ACHN (cell line): ENCODE measurements at places on chromosomes 4 and X.

- DNase-seq, result no peak
These were observed 5.8 kb upstream of the GUCY2F start for GRCh38 chrX:109487640-109488039.

- DNase-seq, result no peak
These were observed 62.3 kb upstream of the LSM6 start for GRCh38 chr4:146113171-146113570.

DNA sequence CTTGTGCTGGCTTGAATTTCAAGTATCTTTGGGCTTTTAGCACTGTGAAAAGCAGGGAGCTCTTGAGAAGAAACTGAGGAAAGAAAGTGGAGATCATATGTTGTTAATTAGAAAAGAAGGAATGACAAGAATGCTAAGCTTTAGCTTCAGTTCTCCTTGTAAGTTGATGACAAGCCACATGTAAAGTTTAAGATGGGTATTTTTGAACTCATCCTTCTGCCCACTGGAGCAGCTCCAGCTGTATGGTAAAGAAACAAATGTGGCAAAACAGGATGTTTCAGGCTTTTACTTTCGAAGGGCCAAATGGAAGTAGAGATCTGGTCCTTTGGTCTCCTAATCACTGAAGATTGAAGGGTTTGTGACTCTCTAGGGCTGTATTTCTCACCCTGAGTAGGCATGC is 137.8 kb downstream of the GUCY2F start:
- DNase-seq, result no peak

DNA sequence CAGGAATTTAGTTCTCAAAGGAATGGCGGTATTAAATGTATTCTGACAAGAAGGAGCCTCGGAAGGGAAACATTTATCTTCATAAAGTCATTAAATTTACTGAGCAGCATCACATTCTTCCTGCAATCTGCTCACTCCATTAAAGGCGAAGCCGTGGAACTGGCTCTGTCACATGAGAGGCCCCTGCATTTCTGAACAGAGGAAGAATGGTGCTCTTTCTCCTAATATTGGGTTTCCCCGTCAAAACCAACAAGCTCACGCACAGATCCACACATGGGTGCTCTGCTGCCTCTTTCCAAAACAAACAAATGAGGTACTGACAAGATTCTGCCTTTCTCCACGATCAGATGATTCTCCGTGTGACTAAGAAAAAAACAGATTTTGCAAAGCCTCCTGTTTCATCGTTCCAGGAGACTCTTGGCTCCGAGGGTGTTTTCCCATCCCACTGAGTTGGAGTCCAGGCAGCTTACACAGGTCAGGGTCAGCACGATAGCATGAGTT is 191.2 kb downstream of the IDS start:
- no peak for DNase-seq

DNA sequence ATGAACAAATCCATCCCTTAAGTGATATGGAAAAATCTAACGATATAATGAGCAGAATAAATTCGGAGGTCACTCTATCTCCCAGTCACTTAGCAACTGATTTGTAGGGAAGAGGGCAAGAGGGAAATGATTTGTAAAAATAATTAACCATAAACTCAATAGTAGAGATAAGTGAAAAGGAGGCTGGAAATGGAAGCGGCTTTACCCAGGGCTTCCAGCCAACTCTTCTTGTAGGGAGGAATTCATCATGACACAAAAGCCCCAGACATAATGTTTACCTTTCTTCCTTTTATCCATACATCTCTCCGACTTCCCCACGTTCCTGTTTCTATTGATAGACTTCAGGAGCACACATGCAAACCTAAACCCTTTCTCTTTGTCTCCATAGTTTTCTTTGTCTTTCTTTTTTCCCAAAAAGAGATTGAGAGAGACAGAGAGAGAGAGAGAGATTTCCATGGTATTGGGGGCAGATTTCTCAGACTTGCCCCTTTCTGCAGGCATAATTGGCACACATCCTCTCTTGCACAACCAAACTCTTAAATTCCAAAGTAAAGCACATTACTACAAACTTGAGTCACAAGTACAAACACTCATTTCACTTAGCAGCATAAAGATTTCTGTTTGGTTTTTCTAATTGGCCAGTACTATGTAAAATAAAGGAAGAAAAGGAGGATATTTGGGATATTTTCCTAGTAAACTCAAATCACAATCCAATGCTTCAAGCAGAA is 140.9 kb downstream of the MAPK10 start:
- DNase-seq, result no peak

DNA sequence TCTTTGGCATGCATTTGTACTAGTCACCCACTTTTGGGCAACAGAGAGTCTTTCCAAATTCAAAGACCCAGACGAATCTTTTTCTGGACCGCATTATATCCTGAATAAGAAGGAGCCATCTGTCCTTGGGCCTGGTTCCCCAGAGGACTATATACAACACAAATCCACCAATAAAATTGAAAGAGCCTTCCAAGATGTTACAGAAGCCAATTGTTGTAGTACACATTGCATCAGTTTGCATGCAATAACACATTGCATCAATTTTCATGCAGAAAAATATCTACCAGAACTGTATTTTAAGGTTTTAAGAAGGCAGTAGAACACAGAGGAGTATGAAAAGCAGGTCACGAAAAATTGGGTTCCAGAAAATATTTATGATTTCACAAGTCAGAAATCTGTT is 203.2 kb downstream of the HTR2C start:
- DNase-seq, result no peak

- DNase-seq, result no peak
These were observed 14.1 kb downstream of the NSG1 start for GRCh38 chr4:4401036-4401435.

DNA sequence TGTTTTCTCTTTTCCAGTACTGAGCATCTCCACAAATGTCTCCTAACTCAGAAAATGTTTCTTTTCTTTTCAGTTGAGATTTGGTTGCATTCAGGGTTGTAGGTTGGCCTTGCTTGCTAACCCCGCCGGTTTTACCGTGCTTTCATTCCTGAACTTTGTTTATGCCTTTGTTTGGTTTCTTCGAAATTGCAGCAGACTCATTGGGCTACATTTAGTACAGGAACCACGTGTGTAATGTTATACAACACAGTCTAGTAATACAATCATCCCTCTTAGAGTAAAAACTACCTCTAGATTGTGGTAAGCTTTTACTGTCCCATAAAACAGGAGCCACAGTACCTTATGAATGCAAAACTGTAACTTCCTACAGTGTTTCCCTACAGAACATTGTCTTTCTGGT is 57.9 kb downstream of the CCKAR start:
- no peak for DNase-seq

- peak; percentile 34 for DNase-seq
These were observed 49.4 kb downstream of the RPS6KA3 start for GRCh38 chrX:20217271-20217670.

- no peak for DNase-seq
These were observed 257.7 kb downstream of the ADAMTS3 start for GRCh38 chr4:72311291-72311690.

GRCh38 chr4:65416891-65417290 is 253.4 kb downstream of the EPHA5 start:
- no peak for DNase-seq

DNA sequence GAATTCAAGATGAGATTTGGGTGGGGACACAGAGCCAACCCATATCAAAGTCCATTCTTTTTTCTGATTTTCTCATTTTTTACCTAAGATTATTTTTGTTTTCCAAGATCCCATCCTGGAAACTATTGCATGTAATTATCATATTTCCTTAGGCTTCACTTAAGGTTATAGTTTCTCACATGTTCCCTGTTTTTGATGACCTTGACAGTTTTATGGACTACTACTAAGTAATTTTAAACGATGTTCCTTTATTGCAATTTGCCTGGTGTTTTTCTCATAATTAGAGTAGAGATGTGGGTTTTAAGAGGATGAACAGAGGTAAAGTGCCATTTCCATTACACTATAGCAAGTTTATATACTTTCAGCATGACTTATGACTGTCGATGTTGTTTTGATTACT is 795.1 kb downstream of the FAT4 start:
- no peak for DNase-seq

DNA sequence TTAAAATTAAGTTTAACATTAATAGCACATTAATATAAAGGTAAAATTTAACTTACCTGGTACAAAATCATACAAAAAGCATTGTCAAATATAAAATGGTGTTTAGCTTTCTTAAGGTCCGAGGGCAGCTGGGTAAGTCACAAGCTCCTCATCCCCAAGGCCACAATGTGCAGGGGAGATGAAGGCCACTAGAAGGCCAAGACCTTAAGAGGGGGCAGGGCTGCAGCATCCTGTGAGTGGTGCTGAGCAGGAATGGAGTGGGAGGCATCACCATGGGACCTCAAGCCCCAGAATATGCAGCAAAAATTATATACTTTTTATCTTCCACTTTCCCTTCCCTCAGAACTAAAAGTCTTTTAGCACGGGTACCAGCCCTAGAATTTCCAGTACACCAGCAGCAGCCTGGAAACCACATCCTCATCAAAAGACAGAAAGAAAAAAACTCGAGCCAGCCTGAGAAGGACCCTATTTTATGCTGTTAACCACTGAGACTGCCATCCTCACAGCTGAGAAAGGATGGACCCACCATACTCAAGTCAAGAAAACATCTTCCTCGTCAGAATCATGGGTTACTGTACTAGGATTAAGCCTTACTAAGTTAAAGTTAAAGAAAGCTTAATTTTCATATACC is 13.0 kb upstream of the RHOXF2 start:
- DNase-seq, result no peak

DNA sequence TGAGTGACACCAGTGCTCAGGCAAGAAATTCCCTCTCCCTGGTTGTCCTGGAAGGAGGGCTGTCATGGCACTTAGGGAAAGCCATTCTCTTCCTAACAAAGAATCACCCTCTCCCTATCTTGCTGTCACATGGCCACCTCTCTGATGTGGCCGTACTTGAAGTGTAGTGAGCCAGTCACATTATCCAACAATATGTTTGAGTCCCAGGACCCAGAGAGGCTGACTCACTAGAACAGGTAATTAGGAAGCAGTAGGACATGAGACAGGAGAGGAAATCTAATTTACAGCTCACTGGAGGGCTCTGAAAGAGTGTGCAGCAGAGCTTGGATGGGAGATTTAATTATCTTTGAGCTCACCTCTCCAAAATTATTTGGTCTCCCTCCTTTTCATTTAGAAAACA is 299.1 kb downstream of the ARHGAP24 start:
- DNase-seq, result no peak

- DNase-seq, result no peak
These were observed 42.0 kb upstream of the ZXDA start for GRCh38 chrX:57952320-57952678.

GRCh38 chrX:150146271-150146896 is 208.1 kb upstream of the EOLA2 start:
- no peak for DNase-seq

DNA sequence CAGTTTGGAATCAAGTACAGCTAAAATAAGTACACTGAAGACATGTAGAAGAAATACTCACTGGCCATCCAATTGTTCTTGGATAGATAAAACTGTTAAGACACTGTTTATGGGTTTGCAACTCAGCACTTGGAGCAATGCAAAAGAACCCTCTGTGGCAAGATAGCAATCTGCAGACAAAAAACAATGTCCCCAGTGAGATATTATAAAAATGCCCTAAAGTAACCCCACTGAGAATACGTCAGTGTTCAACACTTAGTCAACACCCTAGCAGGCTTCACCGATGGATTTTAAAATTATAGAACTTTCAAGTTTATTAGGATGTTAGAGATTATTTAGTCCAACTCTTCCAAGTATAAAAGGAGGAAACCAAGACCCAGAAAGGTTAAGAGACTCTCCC is 47.5 kb upstream of the NDP start:
- no peak for DNase-seq

DNA sequence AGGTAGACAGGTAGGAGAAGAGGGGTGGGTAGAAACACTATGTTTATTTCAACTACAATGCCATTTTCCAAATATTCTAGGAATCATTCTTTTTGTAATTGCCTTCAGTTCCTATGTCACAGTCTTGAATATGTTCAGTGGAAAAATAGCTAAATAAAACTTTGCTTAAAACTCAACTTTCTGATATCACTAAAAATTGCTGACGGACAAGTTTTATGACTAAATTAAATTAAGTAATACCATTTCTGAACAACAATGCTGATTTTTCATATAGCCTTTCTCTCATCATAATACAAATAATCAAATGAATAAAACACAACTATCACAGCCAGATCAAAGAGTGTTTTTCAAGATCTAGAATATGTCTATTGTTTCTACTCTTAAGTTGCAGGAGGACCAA is 53.1 kb downstream of the TEC start:
- no peak for DNase-seq

DNA sequence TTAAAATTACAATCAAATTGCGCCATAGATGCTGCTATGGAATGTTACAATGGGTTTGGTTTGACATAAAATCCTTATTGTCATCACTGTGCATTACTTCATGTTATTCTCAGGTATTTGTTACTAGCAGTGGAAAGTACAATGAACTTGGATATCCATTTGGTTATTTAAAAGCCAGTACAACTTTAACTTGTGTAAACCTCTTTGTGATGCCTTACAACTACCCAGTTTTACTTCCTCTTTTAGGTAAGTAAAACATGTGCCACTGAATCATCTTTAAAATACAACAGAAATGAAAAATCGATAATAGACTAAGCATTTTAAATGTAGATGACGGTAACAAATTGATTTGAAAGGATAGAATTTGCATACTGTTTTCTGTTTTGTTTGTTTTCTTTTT is 35.6 kb downstream of the INTS6L start:
- no peak for DNase-seq

GRCh38 chr4:100288161-100288560 is 97.9 kb upstream of the DDIT4L start:
- no peak for DNase-seq

- DNase-seq, result no peak
These were observed 62.8 kb downstream of the UCHL1 start for GRCh38 chr4:41319553-41319952.

GRCh38 chr4:8403976-8404375 is 36.5 kb downstream of the ACOX3 start:
- no peak for DNase-seq

DNA sequence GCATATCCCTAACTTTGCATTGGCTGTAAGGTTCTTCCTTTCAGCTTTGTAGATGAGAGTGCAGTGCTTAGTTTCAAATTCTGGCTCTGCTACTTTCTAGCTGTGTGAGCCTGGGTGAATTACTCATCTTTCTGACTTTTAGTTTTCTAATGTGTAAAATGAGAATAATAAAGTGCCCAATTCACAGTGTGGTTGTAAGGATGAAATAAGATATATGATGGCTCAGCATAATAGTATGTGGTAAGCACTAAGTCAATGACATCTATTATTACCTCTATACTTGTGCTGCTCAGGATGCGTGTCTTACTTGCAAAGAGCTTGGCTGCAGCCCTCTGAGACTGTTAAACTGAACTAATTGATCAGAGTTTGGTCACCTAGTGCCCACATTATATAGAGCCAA is 30.6 kb upstream of the ETNPPL start:
- DNase-seq, result no peak

DNA sequence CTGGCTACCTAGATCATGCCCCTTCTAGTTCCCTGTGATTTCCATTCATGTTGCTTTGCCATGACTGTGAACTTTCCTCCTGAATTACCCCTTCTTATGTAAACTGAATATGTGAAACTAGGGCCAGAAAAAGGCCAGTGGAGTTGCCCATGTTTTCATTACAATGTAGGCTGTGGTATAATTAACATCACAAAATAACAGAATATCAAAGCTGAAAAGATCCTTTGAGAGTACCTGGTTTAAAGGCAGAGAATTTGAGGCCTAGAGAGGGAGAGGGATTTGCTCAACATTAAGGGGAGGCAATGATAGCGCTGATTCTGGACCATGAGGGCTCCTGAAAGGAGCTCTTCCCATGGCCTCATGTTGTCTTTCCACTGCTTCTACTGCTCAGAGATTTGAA is 392.2 kb downstream of the OPHN1 start:
- DNase-seq, result no peak

- no peak for DNase-seq
These were observed 93.5 kb downstream of the WWC2 start for GRCh38 chr4:183192571-183192970.
